ENCODE measurements at places on chromosomes 1 and 21.

DNA sequence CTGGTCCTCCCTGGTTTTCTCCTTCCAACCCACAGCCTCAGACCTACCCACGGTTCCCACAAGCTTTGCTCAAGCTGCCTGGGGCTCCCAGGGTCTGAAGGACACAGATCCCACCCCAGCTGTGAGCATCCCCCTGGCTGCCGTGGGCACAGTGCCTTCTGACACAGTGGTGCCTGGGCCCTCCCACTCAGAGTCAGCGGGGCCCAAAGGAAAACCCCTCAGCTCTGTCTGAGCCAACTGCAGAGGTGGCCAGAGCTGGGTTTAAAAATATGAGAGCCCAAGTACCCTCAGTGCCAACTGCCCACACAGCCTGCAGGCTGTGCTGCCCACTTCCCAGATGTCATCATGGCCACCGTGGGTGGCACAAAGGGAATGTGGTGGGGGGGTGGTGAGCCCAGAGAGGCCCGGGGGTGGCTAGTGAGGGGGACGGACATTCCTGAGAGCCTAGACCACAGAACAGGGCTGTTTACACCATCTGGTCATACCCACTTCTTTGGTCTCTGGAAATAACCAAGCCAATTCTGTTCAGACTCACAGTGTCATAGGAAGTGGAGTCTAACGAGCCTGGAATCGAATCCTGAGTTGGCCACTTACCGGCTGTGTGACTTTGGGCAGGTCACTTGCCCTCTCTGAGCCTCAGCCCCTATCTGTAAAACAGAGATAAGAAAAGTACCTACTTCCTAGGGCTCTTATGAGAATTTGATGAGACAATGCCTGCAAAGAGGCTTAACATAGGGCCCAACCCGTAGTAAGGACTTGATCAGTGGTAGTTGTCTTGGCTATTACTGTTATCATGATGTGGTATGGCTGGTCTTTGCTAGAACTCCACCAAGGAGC is 85.5 kb downstream of the CAMK2N1 start:
- no peak for DNase-seq

DNA sequence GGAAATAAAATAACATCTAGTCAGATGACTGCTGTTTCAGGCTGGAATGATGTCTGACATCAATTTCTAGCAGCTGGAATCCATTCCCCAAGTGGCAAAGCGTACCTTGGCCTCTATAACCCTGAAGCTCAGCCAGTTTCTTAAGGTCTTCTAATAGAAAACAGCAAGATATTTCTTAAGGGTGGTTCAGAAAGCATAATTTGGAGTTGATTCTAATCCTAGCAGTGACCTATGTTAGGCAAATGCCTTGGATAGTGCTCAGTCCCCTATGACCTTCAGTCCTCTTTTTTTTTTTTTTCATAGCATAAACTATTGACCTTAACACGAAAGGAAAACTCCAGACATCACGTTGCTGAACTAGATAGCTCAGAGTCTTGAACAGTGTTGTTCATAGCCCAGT is 56.5 kb downstream of the LAMC2 start:
- no peak for DNase-seq

DNA sequence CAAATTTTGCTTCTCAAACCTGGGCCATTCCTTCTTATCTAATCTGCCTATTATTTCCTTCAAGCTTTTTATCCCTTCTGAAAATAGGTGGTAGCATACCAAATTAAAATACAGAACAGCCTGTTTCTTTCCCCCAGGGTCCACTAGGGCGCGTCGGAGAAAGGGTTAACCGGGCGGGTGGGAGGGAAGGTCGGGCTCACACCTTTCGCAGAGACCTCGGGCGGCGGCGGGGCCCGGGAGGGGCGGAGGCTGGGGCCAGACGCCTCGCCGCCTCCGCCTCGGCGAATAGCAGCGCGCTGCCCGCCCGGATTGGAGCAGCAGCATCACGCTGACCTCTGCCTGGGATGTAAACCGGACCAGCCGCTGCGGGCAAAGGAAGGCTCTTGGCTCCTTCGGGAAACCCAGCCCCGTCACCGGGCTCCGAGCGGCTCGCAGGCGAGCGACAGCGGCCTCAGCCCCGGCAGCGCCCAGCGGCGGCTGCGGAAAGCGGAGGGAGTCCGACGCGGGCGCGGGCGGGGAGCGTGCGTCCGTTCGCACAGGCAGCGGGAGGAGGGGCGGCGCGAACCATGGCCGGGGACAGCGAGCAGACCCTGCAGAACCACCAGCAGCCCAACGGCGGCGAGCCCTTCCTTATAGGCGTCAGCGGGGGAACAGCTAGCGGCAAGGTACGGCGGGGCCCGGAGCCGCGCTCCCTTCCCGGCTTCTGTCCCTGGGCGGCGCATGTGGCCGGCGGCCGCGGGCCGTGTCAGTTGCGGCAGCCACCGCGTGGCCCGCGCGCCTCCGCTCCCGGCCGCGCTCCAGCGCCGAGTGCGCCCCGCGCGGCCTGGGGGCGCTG is at the start of gene UCK2:
TSS of gene UCK2 (plus strand) at position 347 of the 835 bp plus-strand sequence. CDS start at position 567, 220 bp downstream.
- DNase-seq, result peak; percentile 78

DNA sequence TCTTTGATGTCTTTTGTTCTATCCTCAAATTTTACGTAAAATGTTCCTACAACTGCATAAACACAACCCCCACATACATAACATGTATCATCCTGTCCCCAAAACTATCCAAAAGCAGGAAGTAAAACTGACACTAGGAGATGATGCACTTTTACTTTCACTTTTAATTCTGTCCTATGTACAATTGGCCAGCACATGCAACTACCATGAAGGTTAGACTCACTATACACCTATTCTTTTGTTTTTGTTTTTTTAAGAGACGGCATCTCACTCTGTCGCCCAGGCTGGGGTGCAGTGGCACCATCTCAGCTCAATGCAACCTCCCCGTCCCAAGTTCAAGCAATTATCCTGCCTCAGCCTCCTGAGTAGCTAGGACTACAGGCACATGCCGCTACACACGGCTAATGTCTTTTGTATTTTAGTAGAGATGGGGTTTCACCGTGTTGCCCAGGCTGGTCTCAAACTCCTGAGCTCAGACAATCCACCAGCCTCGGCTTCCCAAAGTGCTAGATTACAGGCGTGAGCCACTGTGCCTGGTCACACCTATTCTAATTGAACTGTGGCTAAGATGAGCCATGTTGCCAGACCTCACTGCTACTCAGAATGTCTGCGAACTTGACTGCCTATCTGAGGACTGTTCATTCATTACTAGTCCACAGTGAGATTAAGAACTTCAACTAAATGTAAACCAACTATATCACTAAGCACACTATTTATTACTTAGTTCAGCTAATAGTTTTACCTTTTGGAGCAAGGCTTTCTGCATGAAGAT is 48.0 kb downstream of the TOR3A start:
- no peak for DNase-seq

DNA sequence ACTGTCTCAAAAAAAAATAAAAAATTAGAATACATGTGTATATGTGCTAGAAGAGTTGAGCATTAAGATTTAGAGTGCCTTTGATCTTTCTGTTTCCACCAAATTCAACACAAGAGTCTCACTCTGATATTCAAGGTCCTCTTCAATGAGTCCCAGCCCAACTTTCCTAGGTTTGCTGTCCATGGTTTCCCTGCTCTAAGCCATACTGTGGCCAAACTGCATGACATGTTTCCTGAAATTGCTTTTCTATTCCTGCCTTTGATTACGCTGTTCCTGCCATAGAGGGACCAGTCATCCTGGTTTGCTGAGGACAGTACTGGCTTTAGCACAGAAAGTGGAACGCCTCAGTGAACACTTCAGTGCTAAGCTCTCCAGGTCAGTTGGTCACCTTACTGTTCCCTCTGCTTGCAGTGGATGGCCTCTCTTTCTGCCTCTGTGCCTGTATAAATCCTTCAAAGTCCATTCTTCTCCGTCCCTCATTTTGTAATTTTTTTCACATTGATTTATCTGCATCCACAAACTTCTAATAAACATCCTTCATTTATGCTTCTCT is 305.9 kb upstream of the PROX1 start:
- no peak for DNase-seq

GRCh38 chr1:201939574-201939973 is 6.8 kb downstream of the LMOD1 start:
- no peak for DNase-seq

DNA sequence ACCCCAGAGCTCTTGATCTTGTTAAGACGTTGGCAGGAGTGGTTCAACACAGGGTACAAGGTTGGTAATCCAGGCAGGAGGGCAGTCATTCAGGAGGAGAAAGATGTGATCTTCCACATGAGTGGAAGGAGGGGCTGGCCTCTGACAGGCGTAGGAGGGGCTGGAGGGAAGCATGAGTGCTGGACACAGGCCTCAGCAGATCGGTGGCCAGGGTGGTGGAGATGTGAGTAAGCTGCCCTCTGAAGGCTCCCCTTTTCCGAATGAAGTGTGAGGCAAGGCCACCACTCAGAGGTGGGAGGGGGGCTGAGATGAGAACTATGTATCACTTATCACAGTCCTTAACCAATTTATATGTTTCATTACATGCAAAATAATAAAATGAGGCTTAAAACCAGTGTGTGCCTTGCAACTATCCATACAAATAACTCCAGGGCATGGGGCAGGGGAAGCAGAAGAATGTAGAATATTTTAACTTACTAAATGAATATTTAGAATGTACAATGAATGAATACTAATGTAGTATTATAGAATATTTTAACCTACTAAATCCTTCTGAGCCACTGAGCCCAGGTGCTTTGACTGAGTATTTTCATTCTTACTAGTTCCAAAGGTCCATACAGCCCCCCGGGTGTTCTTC is 103.5 kb upstream of the TLR5 start:
- DNase-seq, result no peak

GRCh38 chr1:115241309-115241708 is 96.7 kb downstream of the NGF start:
- no peak for DNase-seq

GRCh38 chr1:101507547-101507971 is 270.7 kb downstream of the S1PR1 start:
- no peak for DNase-seq

DNA sequence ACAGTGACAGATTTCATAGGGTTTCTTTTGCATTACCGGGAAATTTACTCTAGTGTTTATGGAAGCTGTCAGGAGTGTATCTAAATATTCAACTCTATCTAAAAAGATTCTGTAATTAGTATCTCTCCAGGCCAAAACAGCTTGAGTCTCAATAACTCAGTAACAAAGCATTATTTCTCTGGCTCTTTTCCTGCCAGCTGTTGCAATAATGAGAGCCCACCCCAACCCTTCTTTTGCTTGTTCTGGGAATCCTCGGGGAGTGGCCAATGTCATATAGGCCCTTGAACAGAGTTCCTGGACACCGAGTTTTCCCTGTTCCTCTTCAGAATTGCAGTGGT is 120.1 kb upstream of the SGIP1 start:
- no peak for DNase-seq

DNA sequence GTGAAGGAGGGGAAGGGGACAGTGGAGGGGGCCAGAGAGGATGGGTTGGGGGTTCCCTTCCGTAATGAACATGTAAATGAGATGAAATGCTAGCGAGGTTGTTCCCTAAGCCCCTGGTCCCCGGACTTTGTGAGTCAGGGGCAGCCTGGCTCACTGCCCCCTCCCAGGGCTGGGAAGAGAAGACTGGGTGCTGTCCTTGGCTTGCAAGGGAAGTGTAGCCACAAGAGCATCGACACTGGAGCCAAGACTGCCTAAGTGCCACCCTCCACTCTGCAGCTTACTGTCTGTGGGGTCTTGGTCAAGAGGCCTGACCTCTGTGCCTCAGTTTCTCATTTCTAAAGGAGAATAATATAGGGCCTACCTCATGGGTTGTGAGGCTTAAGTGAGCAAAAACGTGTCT is 483 bp downstream of the PEAR1 start:
- no peak for DNase-seq

DNA sequence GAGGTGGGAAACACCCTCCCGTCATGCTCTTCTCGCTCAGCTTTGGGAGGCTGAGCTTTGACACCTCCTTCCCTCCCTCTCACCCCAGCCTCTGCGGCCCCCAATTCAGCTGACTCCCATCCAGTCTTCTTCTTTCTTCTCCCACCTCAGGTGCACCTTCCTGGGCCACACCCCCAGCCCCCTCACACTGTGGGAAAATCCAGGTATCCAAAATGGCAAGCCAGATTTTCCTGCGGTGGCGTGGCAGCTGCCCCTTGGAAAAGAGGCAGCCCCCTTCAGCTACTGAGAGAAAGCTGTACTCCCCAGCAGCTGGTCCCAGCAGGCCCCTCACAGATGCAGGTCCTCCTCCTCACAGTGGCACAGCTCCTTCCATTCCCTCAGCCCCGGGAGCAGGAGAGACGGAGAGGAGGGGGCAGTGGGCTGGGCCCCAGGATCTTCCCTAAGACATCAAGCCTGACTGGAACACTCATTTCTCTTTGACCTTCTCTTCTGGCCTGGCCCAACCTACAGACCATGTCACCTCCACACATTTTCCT is 61.6 kb downstream of the OPTC start:
- DNase-seq, result no peak

All from foreskin fibroblast (primary cell).